NCI-H1105 treated with DMSO at 0.1 percent for 48 hours (cell line): ENCODE measurements at places on chromosomes 1 and 21.

DNA sequence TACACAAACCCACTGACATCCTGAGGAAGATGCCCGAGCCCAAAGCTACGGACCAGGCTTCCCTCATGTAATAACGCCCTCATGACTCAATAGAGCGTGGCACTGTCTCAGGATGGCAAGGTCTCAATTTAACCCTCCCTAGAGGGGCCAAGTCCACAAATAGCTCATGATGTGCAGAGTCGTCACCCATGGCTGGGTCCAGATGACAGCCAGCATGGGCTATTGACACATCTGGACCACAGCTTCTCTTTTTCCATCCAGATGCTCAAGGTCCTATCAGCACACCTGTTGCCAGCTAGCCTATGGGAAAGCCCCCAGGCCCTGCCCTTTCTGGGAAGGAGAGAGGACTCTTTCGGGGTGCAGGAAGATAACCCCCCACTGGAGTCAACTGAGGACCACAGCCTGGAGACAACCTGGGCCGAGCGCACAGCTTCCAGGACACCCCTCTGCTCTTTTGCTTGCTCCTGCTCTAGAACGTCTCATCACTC lies 2.8 kb downstream of the LAPTM5 start:
- no peak for DNase-seq

DNA sequence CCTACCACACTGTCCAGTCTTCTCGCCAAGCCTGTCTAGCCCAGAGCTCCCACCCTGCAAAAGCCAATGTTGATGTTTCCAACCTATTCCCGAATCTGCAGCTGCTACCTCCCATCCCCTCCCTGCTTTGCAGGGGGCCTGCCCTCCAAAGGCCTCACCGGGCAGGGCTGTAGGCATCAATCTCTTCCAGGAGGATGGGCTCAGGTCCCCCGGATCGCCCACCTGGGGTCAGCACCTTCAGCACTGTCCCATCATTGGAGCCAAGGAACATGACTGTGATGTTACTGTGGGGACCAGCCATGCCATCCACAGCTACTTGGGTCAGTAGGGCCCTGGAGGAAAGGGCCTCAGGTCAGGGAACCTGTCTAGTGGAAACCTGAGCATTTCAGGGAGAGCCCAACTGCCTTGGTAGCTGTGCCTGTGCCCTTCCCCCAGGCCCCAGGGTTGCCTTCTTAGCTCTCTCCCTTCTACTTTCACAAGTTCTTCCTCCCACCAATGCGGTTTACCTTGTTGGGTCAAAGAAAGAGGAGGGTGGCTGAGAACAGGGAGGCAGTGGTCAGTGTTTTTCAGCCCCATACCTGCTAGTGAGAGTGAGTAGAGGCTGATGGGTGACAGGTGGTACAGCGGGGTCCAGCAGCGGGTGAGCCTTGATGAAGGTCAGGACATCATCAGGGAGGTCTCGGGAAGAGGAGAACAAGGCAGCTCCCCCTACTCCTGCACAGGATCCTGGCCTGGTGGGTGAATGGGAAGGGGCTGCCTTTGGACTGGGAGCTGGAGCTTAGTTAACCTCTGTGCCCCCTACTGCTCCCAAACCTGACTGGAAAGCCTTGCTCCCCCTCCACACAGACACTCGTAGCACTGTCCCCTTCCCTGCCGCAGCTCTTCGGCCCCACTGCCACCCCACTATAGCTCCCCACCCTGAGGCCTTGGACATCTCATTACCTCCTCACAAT lies 10.7 kb downstream of the SEMA6C start:
- no peak for DNase-seq

DNA sequence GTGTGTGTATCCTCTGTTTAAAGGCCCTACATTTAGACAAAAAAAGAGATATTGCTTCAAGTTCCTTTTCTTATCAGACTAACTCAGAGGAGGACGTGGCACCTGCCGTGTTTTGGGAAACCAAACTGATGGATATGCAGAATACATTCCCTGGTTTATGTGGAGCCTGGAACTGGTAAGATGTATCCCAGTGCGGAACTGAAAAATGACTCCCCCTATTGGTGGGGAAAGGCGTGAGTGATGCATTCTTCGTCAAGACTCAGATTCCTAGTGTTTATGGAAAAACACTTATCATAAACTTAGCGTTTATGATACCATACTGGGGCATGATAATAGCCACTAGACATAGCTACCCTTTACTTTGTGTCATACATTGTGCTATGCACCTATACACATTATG lies 154.2 kb downstream of the ZNF326 start:
- DNase-seq = no peak

GRCh38 chr1:205072881-205073280 lies 11.4 kb downstream of the TMEM81 start:
- DNase-seq = no peak

DNA sequence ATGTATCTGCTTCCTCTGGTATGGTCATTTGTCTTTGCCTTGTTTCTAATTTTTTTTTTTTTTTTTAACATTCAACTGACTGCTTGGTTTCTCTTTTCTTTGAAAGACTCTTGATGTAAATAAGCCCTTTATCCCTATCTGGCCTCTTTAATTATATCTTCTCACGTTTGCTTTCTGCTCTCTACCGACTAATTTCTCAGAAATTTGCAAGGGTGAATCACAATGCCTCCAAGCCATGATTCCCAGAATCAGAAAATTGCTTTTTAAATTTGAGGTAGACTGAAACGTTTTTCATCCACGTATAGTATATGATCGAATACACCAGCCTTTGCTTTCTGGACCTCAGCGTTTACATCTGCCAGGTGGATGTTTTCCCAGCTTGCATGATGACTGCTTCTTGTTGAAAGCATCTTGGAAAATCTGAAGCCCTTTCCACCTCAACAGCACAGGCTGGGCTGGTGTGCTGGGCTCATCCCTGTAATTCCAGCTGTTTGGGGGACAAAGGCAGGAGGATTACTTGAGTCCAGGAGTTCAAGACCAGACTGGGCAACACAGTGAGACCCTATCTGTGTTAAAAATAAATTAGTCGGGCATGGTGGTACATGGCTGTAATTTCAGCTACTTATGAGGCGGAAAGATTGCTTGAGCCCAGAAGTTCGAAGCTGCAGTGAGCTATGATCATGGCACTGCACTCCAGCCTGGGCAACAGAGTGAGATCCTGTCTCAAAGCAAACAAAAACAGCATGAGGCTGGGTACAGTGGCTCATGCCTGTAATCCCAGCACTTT lies 35.0 kb upstream of the GPR137B start:
- DNase-seq = no peak

- DNase-seq = no peak
These were observed 21.4 kb downstream of the STUM start for GRCh38 chr1:226569879-226570547.

GRCh38 chr1:161933592-161934588 lies 89.8 kb downstream of the OLFML2B start:
- DNase-seq = no peak

DNA sequence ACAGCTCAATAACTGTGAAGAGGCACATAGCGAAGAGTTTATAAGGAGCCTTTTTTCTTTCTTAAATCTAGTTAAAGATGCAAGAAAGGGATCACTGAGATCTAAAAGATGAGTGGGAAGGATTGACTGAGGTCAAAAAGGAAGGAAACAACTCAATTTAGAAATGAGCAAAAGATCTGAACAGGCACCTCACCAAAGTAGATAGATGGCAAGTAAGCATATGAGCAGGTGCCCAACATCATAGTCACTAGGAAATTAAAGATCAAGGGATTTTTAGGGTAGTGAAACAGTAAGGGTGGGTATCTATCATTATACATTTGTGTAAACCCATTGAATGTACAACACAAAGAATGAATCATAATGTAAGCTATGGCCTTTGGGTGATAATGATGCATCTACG lies 44.6 kb upstream of the CSF1 start:
- DNase-seq = no peak

DNA sequence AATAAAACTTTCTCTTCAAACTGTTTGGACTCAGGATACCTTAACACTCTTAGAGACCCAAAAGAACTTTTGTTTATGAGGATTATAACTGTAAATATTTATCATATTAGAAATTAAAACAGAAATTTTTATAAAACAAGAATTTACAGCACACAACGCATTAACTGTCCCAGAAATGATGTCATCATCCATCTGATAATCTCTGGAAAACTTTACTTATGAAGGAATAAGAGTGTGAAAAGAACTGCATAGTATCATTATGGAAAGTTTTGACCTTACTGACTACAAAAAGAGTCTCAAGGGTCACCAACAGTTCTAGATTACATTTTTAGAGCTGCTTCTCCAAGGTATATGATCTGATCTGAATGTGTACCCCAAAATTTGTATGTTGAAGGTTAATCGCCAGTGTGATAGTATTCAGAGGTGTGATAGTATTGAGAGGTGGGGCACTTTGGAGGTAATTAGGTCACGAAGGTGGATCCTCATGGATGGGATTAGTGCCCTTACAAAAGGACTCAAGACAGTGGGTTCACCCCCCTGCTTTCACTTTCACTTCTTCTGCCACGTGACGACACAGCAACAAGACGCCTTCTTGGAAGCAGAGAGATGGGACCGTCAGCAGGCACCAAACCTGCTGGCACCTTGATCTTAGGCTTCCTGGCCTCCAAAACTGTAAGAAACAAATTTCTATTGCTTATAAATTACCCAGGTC lies 95.7 kb upstream of the NR5A2 start:
- DNase-seq = no peak

DNA sequence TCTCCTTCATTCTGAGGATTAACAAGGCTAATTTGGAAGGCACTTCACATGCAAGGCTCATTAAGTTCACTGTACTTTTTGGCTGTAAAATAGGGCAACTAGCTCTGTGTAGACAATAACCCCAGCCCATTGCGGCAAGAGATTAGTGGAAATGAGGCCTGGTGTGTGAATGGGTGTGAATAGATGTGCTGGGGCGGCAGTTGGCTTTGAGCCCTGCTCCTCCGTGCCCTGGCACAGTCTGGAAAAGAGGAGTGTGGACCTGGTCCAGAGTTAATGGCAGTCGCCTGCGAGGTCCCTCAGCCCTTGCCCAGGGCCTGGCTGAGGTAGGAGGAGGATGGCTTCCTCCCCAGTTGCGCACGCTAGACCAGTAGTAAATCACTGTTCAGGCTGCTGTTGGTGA lies 4.8 kb downstream of the KISS1 start:
- DNase-seq = peak; percentile 75

GRCh38 chr1:234608911-234609690 lies 877 bp downstream of the IRF2BP2 start:
- DNase-seq = no peak

GRCh38 chr1:240912821-240913220 lies 300.9 kb upstream of the GREM2 start:
- DNase-seq = no peak

DNA sequence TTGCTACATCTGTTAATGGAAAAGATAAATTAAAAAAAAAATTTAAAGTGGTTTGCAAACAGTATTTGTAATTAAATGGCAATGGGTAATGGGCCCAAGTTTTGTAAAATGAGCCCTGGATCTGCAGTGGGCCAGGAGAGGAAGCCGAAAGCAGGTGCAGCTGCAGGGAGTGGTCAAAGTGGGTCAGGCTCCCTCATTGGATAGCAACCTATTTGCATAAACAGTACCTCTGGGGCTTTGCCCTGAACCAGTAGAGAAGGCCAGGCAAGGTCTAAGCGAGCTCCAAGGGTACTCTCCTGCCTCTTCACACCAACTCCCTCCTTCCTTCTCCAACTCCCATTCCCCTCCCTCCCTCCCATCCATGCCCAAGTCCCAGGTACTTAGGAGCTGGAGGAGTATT lies 138.9 kb downstream of the HMGB4 start:
- DNase-seq = peak; percentile 28

DNA sequence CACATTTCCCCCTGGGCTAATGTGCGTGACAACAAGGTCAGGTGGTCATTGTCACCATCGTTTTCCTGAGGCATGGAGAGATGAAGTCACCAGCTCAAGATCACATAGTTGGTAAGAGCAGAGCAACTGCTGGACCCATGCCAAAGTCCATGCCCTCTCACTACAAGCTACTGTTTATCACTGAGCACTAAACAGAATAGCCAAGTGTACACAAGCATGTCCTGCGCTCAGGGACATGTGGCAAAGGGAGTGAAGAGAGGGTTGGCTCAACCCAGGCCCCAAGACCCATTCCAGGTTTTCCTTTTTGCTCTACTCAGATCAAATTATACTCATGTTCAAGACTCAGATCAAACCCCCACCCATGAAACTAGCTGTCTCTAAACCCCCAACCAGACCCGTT lies 20.8 kb downstream of the LRRC52 start:
- DNase-seq = no peak

GRCh38 chr1:46130606-46131005 lies 1.8 kb downstream of the PIK3R3 start:
- DNase-seq = peak; percentile 32

DNA sequence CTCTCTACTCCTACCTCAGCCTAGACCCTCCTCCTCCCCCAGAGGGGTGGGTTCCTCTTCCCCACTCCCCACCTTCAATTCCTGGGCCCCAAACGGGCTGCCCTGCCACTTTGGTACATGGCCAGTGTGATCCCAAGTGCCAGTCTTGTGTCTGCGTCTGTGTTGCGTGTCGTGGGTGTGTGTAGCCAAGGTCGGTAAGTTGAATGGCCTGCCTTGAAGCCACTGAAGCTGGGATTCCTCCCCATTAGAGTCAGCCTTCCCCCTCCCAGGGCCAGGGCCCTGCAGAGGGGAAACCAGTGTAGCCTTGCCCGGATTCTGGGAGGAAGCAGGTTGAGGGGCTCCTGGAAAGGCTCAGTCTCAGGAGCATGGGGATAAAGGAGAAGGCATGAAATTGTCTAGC lies 21.6 kb upstream of the VPS13D start:
- no peak for DNase-seq

- DNase-seq = no peak
These were observed 4.8 kb downstream of the S1PR1 start for GRCh38 chr1:101241485-101242225.

DNA sequence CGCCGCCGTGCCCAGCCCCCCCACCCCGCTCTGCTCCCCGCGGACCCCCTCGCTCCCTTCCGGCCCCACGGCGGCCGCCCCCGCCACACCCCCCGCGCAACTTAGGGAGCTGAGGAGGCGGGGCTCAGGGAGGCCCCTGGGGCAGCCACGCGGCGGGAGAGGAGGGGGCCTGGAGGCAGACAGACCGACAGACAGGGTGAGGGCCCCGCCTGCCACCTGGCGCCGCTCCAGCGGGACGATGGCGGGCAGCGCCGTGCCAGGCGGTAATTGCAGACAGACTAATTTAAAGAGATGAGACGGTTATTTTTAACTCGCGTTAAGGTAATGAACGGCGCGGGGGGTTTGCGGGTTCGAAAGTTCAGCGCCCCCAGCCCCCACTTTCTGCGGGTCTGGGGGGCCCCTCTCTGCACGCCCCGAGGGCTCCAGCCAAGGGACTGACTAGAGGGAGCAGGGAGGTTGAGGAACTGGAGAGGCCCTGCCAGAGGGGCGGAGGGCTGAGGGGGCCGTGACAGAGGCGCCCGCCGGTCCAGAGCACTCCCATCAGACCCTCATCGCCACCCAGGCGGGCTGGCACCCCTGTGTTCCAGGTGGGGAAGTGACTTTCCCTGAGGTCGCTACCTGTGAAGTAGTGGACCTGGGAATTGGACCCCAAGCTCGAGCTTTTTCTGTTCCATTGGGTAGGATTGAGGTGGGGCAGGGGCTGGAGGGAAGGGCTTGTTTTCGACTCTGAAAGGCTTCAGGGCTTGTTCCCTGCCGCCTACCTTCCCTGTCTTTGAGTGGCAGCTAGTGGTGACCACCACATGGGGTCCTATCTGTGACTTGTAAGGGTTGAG lies 5.4 kb downstream of the FOXO6 start:
- peak; percentile 81 for DNase-seq
